ENCODE measurements at places on chromosomes 2 and 18.

DNA sequence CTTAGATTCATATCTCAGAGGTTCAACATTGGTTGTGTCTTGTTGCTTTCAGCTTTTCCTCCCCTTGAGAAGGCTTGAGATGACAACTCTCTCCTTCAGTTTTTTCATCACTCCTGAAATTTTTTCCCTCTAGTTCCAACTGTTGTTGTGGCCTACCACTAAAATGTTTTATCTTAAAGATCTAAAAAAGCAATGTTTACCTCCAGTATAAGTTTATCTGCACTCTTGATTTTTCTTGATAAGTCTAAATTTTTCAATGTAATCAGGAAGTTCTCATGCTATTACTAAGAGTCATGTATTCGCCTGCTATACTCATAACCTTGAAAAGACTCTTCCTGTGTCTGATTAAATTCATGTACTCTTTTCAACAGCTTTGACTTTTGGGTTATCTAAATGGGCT, 366.3 kb upstream of the TFPI start:
- DNase-seq = no peak

- peak; percentile 78 for DNase-seq
Measured at GRCh38 chr2:8680822-8681760, 765 bp upstream of the ID2 start.

DNA sequence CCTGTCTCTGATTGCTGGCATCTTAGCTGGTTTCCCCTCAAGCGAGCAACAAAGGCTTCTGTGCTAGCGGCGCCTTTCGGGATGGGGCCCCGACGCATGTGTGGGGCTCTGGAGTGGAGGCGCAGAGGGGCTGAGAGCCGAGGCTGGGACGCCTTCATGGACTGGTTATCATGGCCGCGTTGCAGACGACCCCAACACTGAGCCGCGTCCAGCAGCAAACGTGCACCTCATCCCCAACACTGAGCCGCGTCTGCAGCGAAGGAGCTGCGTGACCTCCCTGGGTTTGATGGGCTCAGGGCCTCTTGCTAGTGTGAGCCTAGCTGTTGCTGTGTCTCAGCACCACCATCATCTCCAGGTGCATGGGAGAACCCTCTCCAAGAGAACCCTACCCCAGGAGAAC, 123.7 kb upstream of the CTDP1 start:
- no peak for DNase-seq

DNA sequence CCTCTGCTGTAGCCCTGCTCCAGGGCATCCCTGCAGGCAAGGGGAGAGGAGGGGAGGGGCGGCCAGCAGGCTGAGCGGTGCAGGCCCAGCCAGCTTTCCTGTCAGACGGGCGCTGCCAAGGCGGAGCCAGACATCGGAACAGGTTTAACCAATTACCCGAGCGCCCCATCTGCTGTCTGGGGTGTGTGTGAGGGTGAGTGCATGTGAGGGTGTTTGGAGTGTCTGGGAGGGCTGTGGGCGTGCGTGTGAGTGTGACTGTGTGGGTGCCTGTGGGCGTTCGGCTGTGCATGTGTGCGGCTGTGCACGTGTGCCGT, 20.0 kb downstream of the EMX1 start:
- peak; percentile 81 for DNase-seq

DNA sequence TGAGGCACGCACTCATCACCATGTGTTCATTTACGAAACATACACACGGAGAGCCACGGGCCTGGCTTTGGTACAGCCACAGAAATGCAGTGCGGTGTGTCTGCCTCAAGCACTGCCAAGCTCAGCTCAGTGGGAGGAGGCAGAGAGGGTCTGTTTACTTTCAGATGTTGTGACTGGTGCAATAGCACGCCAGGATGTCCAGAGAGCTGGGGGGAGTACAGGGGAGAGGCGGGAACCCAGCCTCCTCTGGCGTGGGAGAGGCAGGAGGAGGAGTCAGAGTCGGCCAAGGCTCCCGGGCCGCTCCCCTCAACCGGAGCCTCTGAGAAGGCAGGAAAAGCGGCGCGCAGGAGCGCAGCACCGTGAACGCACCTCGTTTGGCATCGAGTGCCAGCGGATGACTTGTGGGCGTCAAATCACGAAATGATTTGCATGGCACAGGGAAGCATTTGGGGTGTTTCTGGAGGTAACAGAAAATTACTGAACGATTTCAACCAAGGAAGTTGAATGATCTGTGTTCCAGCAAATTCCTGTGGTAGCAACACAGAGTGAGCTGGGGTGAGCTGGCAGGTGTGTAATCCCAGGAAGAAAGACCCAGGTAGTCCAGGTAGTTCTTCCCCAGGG, 143.0 kb downstream of the ZNF516 start:
- no peak for DNase-seq

GRCh38 chr2:38722271-38723061, 28.7 kb downstream of the SRSF7 start:
- DNase-seq = no peak

DNA sequence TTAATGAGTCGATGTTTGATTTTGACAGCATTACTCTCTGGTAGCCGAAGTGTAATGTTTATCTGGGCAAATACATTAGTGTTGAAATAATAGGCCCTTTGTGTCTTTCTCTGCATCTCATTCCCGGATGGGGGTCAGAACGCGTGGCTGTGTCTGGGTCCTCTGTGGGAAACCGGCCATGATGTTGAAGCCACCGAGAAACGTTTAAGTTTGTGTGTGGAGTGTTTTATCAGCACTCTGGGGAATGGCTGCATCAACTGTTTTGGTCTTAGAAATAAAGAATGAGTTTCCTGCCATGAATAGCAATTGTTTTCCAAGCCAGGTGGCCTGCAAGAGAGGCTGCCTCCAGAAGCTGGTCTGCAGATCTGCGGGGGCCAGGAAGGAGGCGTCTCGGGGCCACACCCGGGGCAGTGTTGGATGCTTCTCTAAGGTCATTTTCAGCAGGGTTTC, 69.7 kb downstream of the RNF144A start:
- no peak for DNase-seq

DNA sequence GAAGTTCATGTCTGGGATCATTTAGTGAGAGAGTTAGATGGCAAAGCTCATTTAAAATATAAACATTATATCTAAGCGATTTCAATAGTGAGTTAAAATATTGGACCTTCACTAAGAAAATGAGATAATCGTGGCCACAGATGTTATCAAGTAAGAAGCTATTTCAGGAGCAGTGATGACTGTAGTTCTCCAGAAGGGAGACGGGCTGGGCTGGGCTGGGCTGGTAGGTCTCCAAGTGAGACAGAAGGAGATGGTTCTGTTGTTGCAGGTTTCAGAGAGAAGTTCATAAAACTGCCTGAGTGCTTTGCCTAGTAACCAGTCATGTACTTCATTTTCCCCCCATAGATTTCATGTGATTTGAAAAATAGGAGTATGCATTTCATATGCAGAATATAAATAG, 130.1 kb upstream of the DAPL1 start:
- no peak for DNase-seq

DNA sequence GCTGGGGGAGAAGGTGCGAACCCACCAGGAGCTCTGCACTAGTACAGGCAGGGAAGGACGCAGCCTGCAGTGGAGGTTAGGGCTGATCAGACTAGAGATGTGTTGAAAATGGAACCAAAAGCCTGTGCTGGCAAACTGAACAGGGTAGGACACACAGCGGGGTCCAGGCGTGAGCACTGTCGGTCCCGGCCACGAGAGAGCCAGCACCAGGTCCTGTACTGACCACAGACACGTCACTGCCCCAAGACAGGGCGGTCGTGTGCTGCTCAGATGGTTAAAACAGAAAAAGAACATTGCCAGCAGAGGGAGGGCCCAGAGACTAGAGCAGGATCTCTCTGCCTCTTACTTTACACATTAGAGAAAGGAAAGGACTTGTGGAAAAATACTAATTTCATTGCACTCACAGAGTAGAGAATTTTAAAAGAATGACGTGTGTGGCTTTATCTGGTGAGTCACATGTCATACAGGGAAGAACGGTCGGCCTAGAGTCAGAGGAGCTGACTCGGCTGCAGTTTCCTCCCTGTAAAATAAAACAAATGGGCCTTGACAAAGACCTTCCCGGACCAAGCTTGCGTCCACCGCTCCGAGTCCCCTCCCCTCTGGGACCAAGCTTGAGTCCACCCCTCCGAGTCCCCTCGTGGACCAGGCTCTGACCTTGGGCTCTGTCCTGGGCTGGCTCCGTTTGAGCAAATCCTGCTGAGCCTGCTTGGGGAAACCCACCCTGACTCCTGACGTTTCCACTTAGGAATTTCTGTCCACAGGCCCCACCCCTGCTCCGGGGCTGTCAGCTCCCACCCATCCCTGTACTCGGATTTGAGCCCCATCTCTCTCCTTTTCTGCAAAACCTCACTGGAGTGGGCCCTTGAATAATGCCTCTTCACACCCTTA, 16.7 kb upstream of the ADI1 start:
- no peak for DNase-seq
